ENCODE measurements at places on chromosomes 5 and 9.

GRCh38 chr5:58060996-58061395, 398.9 kb downstream of the PLK2 start:
- no peak for DNase-seq

DNA sequence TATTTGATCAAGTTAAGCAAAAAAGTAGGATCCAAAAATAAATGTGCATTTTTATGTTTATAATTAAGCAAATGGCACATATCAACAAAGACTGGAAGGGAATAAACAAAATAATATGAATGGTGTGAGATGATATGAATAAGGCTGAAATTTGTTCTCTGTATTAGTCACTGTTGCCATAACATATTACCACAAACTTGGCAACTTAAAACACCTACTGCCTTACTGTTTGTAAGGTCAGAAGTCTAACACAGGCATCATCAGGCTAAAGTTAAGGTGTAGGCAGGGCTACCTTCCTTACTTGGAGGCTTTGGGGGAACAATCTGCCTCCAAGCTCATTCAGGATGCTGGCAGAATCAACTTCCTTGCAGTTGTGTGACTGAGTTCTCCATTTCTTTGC, 19.3 kb downstream of the PGGT1B start:
- DNase-seq = no peak

GRCh38 chr5:154278186-154278585, 87.7 kb downstream of the GALNT10 start:
- DNase-seq = no peak

DNA sequence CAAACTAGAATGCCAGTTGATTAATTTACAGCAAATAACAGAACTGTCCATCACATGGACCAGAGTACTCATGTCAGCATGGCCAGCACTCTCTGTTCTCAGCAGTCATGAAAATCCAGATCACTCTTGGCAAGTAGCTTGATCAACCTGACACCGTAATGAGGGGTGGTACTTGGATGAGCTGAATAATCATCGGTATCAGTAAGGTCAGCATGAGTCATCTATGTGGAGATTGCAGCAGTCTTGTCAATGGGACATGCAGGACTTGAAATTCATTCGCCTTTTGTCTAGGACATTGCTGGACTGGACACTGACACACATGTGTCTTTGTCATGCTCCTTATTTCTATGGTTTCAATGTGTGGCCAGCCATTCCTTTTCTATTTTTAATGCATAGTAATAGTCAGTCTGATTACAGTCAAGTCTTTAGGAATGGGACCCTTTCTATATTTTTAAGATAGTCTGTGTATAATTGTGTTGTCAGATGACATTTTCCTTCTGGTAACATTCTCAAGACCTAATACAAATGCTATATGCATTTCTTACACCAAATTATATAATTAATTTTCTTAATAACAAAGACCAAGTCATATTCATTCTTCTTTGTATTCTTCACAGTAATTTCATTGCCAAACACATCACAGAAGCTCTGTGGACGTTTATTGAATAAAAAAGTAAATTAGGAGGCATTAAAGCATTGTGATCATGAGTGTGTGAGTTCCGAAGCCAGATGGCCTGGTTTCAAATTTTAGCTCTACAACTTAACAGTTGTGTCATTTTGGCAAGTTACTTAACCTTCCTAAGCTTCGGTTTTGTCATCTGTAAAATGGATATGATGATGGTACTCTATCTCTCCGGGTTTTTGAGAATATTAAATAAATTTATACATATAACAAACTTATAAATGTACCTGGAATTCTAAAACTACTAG, 57.4 kb downstream of the ADAMTSL1 start:
- no peak for DNase-seq

- no peak for DNase-seq
These were observed 125.0 kb downstream of the ADAMTSL1 start for GRCh38 chr9:18598969-18599368.

DNA sequence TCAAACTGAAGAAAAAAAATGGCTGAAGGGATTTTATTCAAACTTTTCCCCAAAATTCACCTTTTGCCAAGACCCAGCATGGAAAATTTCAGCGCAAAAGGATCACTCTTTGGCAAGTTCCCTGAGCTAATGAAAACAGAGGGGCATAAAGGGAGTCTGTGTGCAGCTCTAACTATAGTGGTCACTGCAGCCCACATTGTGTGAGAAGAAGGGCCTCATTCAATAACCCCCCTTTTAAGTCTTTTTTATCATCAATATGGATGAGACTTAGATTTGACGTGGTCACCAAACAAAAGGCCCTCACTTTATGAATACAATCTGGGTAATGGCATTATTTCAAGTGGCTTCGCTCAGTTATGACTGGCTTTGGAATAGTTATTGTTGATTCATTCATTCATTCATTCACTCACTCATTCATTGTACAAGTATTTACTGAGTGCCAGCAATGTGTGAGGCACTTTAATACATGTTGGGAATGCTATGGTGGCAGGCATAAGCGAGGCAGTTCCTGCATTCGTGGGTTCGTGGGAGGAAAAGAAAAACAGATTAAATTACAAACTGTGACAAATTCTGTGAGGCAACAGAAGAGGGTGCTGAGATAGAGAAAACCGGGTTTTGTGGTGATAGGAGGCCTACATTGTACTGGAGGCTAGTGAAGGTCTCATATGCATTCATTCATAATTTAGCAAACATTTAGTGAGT, 145.7 kb upstream of the KLF4 start:
- DNase-seq = no peak

DNA sequence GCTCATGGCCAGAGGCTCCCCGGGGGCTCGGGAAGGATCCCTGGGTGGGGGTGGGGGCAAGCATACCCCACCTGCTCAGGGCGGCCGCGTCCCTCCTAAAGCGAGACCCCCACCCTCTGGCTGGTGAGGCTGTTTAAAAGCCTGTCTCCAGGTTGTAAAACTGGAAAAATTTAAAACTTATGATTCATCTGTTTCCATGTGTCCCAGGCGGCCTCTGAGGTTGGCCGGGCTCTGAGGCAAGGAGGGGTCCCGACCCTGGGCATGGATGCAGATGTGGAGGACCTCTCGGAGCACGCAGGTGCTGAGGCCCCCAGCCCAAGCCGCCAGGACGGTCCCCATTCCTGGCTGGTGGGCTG, 24.2 kb upstream of the TMEM250 start:
- no peak for DNase-seq

GRCh38 chr5:57538341-57538955, 55.8 kb upstream of the ACTBL2 start:
- no peak for DNase-seq

DNA sequence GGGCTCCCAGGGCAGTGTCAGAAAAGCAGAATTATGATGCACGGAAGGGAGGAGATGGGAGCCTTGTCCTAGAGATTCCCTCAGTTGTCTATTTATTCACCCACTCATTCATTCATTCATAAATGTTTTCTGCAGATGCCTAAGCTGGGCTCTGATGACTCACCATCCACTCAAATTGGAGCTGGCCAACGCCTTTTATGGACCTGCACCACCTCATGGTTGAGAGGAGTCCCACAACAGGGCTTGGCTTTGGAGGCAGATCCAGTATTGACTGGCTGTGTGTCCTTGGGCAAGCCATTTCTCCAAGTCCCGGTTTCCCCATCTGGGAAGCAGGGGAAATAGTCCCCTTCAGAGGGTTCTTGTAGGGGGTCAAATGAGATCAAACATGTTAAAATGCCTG, 227.8 kb downstream of the MELK start:
- no peak for DNase-seq

- DNase-seq = no peak
These were observed 551.2 kb upstream of the KLF4 start for GRCh38 chr9:108040783-108041182.

- no peak for DNase-seq
These were observed 13.7 kb downstream of the NPM1 start for GRCh38 chr5:171401167-171401947.

GRCh38 chr5:140126315-140127012, 727 bp downstream of the IGIP start:
- DNase-seq = no peak

DNA sequence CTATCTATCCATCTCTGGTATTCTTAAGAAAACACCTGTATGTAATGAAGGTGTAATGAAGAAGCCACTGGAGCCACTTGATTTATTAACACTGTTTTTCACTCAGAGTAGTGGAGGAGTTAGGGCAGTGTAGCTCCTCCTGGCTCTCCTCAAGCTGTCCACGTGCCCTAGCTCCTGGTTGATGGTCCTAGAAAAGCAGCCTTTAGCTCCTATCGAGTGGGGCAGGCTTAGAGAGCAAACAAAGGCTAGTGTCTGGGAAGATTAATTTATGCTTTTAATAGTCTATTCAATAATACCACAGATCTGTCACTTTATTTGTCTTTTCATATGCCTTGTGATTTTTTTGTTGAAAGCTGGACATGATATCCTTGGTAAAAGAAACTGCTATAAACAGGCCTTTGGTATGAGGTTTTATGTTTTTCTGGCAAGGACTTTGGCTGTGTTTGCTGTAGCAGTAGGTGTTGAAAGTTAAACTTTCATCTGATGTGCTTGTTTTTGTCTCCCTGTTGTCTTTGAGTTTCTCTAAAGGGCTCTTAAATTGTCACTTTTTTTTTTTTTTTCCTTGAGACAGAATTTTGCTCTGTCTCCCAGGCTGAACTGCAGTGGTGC, 141.1 kb downstream of the GCNT1 start:
- no peak for DNase-seq

DNA sequence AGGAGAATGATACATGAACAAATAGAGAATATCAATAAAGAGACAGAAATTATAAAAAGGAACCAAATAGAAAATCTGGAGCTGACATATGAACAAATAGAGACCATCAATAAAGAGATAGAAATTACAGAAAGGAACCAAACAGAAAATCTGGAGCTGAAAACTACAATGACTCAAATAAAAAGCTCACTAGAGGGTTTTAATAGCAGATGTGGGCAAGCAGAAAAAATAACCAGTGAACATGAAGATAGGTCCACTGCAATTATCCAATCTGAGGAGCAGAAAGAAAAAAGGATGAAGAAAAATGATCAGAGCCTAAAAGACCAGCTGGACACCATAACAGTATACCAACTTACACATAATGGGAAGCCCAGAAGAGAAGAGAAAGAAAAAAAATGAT, 353.7 kb downstream of the ARL15 start:
- DNase-seq = no peak

GRCh38 chr5:18010053-18010452, 375.8 kb downstream of the TAF11L14 start:
- DNase-seq = no peak

DNA sequence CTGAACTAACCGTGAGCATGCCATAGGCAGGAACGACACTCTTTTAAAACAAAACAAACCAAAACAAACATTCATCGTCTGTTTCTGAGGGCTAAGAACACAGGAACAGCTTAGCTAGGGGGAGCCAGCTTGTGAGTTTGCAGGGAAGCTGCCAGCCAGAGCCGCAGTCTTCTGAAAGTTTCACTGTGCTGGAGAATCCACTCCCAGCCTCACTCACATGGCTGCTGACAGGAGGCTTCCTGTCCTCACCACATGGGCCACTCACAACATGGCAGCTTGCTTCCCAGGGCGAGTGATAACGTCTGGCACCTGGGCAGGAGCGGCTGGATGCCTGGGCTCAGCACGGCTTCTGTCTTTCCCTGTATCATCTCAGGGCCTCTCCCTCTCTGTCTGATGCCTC, 275.2 kb downstream of the MSX2 start:
- DNase-seq = no peak

GRCh38 chr9:82080265-82080664, 91.7 kb downstream of the SPATA31D1 start:
- DNase-seq = no peak

- no peak for DNase-seq
These were observed 9.2 kb downstream of the CDC26 start for GRCh38 chr9:113266174-113266573.

DNA sequence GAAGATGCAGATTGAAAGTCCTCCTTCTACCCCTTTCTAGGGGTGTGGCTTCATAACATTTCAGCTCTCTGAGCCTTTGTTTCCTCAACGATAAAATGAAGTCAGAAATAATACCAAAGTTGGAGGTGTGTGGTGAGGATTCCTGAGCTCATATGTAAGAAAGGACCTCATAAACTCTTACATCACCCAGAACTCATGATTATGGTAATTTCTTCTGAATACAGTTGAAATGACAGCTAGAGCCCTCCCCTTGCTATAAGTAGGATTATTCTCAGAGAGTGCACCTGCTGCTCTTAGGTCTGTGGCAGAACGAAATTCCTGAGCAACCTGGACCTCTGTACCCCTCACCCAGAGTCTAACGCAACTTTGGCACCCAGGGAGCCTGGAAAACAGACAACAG, 291.4 kb upstream of the KLF4 start:
- no peak for DNase-seq

DNA sequence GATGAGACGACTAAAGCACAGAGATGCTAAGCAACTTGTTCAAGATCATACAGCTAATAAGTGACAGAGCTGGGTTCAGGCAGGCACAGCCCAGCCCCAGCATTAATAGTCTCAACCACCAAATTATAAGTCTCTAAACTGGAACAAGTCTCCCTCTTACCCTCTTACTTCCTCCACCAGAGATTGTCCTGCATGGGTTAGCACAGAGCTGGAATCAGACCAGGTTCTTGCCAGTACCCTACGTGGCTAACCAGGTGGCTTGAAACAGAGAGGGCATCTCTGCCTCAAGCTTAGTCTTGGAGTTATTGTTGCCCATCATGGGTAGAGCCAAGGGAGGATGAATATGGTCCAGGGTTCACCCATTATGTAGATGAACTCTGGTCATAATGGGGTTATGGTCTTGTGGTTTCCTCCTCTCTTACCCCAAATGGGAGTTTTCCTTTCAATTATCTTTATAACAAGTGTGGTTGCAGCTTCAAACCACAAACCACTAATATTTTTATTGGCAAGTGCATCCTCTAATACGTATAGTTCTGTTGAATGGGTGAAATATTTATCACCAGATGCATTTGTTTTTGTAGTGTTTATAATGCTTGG, 8.3 kb upstream of the XPA start:
- DNase-seq = no peak

DNA sequence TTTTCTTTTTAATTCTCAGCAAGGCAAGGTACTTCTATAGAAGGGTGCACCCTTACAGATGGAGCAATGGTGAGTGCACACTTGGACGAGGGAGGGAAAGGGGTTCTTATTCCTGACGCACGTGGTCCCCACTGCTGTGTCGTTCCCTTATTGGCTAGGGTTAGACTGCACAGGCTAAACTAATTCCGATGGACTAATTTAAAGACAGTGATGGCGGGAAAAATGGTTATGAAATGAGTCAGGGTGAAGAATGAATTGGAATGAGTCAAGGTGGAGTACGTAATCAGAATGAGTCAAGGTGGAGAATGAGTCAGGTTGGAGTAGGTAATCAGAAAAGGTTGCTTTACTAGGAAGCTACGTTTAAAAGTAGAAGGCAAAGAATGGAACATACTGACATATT, 2.1 kb upstream of the HMGCS1 start:
- no peak for DNase-seq

DNA sequence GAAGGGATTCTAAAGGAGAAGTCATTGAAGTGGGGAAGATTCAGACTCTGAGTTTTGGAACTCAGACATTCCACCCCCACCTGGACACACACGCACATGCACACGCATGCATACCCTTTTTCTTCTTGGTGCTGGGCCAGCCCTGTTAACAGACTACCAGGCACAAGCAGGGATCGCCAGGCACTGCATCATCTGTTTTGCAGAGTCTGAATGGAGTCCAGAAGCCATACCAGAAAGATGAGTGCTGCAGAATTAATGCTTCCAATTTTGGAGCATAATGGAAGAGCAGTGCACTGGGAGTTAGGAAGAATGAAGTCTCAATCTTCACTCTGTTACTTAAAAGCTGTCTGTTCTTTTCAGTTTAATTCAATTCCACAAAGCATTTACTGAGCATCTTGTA, 95.5 kb downstream of the PDE8B start:
- DNase-seq = no peak

- no peak for DNase-seq
These were observed 31.7 kb downstream of the CLTA start for GRCh38 chr9:36222449-36222848.
